Fibroblast of pulmonary artery (primary cell): ENCODE measurements at places on chromosomes 1 and 21.

DNA sequence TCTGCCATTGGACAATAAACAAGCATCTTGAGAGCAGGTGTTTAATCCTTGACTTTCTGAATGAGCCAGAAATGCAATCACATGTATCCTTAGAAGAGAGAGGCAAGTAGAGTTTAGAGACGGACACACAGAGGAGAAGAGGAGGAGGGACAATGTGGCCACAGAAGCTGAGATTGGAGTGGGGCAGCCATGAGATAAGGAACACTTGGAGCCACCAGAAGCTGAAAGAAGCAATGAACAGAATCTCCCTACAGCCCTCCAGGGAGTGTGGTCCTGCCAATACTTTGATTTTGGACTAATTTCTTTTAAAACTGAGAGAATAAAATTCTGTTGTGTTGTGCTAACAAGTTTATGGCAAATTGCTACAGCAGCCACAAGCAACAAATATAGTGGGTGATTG is 141.0 kb downstream of the ATP6V1G3 start:
- no peak for DNase-seq

- DNase-seq: no peak
These were observed 75.4 kb upstream of the TMPRSS2 start for GRCh38 chr21:41583274-41583790.

- DNase-seq: no peak
These were observed 6.8 kb upstream of the LHX9 start for GRCh38 chr1:197910120-197910991.

DNA sequence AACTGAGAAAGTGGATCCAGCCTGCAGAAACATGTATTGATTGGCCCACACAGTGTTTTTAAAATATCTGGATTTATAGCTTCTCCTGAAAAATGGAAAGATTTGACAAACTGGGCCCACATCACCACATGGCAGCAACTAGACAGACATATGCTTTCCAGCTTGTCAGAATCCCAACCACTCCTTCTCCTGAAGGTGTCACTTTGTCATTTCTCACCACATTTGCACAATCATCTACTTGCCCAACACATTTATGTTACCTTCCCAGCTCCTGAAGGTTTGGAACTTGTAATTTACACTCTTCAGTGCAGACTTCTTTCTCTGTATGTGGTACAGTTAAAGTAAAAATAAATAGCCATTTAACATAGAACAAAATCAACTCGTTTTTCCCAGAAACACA is 126.1 kb upstream of the KIAA1614 start:
- no peak for DNase-seq

- no peak for DNase-seq
These were observed 67.8 kb upstream of the KLHDC7A start for GRCh38 chr1:18412882-18413353.

- DNase-seq: no peak
These were observed 925.8 kb downstream of the MRPL39 start for GRCh38 chr21:24681456-24681855.

DNA sequence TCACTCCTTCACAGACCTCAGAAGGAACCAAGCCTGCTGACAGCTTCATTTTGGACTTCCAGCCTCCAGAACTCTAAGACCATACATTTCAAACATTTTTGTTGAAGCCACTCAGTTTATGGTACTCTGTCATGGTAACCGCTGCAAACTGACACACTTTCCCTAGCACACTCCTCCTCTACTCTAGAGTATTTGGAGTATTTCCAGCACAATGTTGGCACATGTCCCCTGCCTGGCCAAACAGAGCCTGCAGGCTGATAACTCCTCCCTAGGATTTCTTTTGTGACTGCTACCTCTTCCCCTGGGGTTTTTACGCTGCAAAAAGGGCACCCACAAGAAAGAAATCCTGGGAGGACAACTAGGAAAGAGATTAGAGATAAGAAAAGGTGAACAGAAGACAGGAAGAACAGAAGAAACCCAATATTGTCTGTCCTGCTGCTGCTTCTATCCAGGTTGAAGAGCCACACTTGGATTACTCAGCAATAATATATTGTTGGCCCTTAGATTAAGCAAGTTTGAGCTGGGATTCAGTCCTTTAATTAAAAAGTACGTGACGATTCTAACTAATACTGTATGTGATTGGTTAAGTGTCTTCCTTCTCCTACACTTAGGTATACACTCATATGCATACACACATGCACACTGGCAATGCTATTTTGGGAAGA is 844.1 kb downstream of the LTN1 start:
- DNase-seq: peak; percentile 57

DNA sequence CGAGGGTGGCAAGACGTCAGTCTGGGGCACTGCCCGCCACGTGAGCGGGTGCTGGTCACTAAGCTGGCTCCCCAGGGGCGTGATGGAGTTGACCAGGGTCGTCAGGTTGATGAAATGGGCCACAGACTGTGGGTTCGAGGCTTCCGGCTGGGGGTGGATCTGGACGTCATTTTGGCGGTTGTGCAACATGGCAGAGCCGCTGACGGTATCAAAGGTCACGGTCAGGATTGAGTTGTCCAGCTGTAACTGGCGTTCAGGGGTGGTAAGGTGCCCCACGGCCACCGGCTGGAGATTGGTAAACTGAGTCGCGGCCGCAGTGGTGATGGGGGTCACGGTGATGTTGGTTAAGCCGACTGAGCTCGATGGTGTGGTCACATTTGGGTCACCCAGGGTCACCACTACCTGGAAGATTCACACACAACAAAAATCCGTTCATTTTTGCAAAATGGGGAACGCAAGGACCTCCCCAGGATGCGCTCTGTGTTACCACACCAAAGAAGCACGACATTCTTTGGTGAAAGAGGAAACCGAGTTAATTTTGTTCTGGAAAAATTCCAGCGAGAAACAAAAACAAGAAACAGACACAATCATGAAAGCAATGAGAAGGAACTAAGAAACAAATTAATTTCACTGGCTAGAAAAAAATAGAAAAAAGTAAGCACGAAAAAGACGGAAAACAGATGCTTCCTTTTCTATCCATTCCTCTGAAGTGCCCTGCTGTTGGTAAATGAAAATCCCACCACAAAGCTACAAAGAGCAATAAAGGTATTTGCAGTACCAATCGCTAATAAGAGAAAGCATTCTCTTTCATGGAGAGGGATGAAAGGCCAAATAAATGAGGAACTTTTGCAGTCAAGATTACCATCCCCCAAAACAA is 34.7 kb upstream of the RIPK4 start:
- DNase-seq: no peak

- DNase-seq: no peak
These were observed 54.9 kb upstream of the WLS start for GRCh38 chr1:68287241-68287640.

DNA sequence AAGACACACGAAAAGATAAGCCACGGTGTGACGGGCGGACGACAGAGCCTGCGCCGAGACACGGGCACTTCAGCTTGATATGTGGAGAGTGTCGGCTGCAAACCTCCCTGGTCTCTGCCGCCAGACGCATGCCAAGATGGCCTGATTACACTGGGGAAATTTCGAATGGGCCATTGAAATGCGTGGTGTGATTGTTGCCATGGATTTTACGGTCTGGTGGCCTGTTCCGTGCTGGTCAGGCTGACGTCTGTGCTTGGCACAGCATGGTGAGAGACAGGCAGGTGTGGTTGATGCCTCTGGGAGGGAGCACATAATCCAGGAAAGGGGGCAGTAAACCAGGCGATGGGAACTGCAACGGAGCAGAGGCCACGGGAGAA is 105.6 kb upstream of the TMPRSS2 start:
- DNase-seq: no peak

DNA sequence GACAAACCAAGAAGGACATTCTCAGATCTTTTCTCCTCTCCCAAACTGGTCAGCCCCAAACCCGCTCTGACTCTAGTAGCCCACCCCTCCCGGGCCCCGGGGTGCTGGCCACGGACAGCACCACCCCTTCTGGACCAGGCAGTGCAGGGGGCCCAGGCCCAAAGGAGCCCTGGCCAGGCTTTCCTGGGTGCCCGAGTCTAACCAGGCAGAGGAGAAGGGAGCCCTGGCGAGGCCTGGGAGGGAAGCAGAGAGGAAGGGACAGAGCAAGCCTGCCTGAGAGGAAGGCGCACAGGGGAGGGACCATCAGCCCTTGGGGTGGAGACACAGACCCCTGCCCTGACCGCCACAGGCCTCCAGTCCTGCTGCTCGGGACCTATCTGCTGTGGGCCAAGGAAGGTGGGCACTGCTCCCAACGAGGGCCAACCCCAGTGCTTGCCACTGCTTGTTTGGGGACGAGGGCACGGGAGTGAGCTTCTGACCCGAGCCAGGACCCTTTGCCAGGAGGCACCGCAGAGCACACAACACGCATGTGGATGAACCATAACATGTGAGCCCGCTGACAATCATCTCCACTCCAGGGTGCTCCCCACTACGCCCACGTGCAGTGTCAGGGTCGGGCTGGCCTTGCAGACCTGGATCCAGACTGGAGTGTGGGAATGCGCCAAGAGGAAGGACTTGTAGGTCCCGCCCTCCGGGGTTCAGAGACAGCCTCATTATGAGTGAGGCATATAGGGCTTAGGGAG is 57.6 kb downstream of the KCNAB2 start:
- DNase-seq: no peak

DNA sequence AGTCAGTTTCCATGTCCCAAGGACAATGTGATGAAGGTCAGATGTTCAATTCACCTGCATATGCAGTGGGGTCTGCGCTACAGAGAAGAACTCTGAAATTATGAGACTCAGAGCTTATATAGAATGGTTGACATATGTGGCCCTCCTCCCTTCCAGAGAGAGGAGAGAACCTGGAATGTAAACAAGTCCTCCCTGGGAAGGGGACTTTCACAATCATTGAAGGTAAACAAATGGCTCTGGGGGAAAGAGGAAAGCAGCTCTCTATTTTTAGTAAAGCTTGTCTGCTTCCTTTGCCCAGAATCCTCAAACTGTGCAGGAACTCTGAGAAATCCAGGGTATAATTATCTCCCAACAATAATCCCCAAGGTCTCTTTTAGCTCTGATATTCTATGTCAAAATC is 9.8 kb downstream of the OVGP1 start:
- DNase-seq: peak; percentile 11

DNA sequence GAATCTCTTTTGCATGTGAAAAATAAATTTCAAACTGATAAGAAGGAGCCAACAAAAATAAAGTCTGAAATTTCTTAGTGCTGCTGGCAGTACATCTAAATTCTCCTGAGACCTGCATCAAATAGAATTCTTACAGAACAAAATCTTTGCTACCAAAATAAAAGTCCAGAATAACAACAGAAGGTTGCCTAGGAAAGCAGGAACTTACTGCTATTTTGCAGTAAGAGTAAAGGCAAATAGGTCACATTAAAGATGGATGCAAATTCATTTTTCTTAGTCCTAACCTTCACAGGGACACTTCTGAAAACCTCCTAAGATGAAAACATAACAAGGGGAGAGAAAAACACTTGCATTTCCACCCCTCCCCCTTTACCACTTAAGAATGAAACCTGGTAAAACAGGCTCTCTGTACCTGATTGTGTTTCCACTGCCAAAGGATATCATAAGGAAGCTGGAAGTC is 59.0 kb downstream of the RUSC1 start:
- peak; percentile 92 for DNase-seq

- no peak for DNase-seq
These were observed 172.6 kb downstream of the SLC44A5 start for GRCh38 chr1:75438355-75438754.

DNA sequence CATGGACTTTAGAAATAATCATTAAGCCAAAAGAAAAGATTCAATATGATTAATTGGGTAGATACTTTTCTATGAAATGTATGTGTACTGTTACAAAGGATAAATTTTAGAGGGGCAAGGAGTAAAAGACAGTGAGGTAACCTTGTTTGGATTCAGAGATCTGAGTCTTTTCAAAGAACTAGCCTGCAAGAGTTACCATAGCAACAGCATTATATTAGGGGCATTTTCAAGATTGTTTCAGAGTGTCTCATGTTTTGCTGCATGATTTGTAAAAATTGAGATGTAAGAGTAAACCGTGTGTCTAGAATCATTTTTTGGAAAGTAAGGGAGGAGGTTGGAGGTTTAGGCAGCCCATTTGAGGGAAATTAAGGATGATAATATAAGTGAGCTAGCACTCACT is 70.6 kb upstream of the KIAA1614 start:
- DNase-seq: peak; percentile 72

DNA sequence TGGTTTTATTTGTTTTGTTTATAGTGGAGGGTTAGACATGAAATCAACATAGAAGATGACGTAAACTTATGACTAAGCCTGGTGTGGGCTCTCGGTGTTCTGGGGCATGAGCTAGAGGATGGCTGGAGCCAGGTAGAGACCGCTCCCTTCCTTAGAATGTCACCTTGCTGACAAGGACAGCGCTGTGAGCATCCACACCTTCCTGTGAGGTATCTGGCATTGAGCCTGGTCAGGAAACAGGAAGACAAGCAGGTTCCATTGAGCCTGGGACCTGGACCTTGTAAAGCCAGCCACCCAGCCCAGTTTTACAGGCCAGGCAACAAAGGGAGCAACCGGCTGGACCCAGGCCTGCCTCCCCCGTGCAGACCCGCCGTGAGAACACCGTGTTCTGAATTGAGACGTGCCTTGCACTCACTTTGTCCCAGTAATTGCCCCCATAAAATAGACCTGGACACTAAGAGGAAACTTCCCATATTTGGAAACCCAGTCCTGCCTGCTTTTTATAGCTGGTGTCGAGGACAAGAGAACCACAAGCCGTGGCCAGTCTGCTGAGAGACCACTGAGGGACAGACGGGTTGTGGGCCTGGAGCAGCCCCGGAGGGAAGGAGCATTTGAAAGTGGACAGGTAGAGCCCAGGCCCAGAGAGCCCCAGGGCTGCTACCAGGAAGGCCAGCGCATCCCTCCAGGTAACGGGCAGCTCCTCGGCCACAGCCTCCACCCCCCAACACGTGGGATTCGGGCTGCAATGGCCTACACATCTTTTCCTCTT is 78.0 kb downstream of the PDE9A start:
- DNase-seq: no peak

- DNase-seq: peak; percentile 22
These were observed 105.6 kb upstream of the GCLM start for GRCh38 chr1:94014635-94015488.

DNA sequence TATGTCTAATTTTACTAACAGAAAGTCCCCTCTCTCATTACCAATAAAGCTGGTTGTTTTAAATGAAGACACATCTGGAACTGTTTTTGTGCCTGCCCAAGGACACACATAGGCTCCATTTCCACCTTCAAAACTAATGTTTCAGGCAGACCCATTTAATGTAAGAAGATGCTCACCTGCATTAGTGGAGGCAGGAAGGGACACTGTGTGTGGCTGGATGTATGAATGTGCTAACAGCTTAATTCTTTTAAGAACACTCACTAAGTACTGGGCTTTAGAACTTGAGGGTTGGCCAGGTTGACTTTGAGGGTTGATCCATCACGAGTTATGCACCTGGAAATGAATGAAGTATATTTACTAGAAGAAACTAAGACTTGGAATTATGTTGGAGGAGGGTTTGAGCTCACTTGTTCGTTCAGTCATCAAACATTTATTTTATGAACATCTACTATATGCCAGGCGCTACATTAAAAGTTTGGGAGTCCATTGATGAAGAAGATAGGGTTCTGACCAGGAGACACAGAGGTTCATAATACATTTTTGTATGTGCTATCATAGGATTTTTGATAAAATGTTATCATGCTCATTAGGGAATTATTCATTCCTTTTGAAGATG is 5.4 kb downstream of the JUN start:
- no peak for DNase-seq
